ENCODE measurements at places on chromosomes 3 and 15. TPM values are rescaled to one million over a fixed set of nuclear protein-coding genes. Genes with fewer than 3 reads are reported as not detected.
A peak's percentile ranks its signal among the peaks of the same experiment; 100 is the strongest.

Gene LRRC3B
- 0.69 TPM for total RNA-seq

Gene TMEM115
- total RNA-seq, result 18.9 TPM

Gene PP2D1
- total RNA-seq, result not detected

Gene MYLK
- total RNA-seq, result 57.6 TPM

Gene HYAL1
- 1.1 TPM for total RNA-seq

Gene ZBTB11
- total RNA-seq, result 32.7 TPM

Gene CYP1A2
- 0.10 TPM for total RNA-seq

Gene PRR20G
- total RNA-seq, result not detected

Gene TATDN2
- total RNA-seq, result 18.8 TPM

Gene UBAP1L
- total RNA-seq, result 2.2 TPM

DNA sequence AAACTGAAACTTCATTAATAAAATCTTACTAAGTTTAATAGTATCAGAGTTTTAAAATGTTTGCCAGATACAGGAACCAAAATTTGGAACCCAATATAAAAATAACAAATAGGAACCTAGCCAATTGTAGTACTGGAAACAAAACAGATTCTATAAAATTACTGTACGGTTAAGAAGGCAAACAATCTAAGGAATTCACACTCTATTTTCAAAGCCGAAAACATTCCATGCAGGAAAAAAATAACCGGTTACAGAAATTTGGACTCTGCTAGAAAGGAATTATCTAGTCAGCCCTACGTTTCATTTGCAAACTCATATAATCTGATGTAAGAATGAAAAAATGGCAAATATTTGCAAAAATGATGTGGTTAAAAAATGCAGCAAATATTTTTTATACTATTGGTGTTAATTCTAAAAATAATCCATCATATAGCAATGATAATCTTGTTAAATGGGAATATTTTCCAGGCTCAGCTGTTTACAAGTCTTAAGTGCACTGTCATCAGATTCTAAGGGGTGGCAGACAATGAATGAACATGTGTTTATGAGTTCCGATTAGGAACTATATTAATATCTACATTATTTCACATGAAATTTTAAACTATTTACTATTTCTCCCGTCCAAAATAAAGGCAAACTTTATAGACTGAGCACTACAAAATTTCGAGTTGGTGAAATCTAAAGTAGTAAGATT lies 58.1 kb downstream of the DCBLD2 start:
- no peak for DNase-seq

DNA sequence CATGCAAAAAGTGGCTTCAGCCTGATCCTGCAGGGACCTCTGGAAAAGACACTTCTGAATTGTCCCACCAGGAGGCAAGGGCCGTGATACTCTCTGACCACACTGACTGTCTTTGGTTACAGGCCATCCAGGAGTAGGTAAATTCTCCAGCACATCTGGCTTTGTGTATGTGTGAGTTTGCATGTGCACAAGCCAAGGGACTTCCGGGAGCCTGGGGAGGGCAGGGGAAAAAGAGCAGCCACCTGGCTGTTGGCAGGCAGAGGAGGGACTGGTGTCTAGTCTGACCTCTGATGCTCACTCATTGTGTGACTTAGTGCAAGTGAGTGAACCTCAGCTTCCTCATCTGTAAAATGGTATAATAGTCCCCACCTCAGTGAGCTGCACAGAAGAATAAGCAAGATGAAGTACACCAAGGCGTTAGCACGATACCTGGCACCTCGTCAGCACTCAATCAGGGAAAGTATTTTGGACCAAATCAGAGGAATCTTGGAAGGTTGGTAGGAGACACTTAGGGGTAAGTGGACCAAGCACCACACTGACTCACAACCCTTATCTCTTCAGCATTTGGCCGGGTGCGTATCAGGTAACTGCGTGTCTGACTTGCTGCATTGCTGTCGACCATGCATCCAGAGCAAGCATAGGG lies 19.1 kb downstream of the KLHL6 start:
- DNase-seq, result no peak

- DNase-seq, result no peak
These were observed 58.4 kb downstream of the PLXNA1 start for GRCh38 chr3:127041264-127041820.

- DNase-seq, result no peak
These were observed 13.3 kb upstream of the LRRK1 start for GRCh38 chr15:100905850-100906249.

- DNase-seq, result no peak
These were observed 13.4 kb upstream of the TMEM40 start for GRCh38 chr3:12772462-12772861.

DNA sequence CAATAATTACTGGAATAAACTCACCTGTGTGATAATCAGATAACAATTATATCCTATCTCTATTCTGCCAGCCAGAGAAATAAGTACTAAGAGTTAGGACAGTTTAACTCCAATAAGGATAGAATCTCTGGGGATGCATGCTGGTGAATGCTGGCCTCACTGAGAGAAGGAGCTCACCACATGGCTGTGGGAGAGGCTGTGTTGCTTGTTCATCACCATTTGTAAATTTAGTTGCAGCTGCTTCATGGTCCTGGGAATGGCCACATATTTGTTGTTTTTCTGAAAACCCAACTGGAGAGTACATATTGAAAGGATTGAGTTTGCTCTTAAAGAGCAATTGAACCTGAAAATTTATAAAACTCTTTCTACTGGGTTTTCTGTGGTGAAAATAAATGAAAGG lies 207.3 kb downstream of the NECTIN3 start:
- no peak for DNase-seq

DNA sequence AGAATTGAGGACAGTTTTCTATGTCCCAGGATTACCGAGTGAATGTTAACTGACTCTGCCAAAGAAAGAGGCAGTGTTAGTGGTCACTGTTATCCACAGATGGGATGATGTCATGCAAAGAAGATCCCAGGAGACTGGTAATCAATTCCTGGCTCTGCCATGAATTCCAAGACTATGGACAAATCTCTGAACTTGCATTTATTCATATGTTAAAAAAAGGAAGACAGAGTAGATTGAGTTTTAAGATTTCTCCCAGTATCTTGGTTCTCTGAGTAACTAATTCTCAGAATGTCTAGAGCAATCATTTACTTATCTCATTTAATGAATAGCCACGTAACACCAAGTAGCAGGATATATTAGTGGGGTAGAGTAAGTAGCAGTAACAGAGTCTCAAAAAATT lies 11.5 kb upstream of the MAP3K13 start:
- no peak for DNase-seq

- DNase-seq, result peak; percentile 47
These were observed 227.6 kb upstream of the BHLHE40 start for GRCh38 chr3:4751502-4752101.

DNA sequence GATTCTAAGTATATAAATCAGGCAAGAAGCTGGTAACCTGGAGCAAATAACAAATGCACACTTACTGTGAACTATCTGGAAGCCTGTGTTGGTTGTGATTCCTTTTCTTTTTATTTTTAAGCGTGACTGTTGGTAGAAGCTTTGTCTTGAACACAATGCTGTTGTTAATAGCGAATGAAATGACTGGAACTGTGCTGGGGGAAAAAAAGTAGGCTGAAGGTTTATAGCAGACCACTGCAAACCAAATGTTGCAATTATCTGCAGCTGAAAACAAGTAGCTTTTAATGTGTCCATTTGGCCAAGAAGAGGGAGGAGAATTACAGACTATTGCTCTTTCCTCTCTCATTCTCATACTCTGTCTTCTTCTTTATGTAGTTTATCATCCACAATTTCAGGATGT lies 184.5 kb upstream of the DNAJC19 start:
- DNase-seq, result no peak

DNA sequence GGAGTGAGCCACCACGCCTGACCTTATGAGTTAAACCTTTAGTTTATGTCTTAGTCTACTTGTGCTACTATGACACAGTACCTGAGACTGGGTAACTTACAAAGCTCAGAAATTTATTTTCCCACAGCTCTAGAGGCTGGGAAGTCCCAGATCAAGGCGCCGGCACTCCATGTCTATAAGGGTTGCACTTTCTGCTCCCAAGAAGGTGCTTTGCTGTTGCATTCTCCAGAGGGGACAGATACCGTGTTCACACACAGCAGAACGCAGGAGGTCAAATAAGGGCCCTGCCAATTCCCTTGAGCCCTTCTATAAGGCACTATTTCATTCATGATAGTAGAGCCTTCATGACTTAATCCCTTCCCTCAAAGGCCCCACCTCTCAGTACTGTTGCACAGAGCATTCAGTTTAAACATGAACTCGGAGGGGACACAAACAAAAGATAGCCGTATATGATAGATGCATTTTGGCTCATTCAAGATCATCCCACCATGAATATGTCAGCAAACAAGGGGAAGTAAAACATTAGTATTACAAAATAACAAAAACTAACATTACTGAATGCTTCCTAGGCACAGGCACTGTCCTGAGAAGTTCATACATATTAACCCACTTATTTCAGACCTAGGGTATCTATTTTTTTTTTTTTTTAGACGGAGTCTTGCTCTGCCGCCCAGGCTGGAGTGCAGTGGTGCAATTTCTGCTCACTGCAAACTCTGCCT lies 26.5 kb downstream of the PLA1A start:
- DNase-seq, result no peak

- DNase-seq, result no peak
These were observed 2.0 kb upstream of the NFKBIZ start for GRCh38 chr3:101847328-101847727.

GRCh38 chr3:130950124-130950523 lies 56.2 kb downstream of the ATP2C1 start:
- no peak for DNase-seq

DNA sequence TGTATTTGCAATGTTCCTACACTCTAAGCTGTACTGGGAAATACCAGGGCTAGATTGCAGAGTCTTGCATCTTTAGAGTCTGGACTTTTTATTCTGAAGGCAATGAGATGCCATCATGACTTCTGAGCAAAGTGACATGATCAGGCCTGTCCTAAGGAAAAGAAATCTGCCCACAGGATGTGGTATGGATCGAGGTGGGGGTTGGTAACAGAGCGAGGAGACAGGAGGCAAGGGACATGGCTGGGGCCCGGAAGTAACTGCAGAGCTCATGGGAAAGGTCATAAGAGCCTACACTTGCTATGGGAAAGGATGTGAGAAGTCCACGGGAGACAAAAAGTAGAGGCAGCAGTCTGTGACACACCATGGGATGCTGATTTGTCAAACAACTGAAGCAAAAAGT lies 121.5 kb downstream of the OXNAD1 start:
- DNase-seq, result no peak

DNA sequence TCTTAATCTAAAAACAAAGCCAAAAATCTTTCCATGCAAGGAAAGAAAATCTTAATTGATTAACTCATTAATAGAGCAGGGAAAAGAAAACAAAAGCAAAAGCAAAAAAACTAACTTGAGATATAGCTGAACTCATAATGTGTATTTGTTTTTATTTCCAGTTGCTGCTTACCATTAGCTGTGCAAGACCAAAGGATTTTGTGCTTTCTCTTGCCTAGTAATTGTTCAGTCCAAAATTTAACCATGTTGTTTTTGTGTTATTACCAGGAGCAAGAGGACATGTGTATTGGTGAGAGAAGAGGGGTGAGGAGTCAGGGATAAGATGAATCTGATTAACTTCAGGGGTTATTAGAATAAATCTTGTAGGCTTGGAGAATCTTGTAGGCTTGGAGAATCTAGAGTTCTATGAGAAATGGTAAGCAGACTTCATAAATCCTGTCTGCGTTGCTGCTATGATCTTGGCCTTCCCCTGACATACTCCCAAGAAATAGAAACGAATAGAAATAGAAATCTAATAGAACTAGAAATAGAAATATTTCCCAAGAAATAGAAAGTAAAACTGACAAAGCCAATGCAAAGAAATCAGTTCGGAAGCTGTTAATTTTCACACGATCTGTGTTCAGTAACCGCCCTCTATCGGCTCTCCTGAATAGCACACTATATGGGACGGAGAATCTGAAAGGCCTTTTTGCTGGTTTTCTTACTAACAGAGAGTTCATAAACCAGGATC lies 72.6 kb upstream of the TNFSF10 start:
- DNase-seq, result peak; percentile 22

- peak; percentile 87 for DNase-seq
These were observed 85.3 kb upstream of the LIMD1 start for GRCh38 chr3:45509038-45509767.

DNA sequence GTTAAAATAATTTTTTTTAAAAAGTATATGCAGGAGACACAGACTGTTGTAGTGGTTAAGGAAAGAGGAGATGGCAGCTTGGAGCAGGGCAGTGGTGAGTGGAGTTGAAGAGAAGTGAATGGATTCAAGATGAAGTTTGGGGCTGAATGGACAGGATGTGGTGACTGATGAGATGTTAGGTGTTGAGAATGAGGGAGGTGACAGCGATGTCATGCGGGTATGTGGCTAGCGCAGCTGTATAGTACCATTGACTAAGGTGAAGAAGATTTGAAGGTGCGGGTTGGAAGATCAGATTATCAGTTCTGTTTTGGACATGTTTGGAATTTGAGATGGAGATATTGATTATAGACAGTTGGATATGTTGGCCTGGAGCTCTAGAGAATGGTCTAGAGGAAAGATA lies 20.1 kb downstream of the FBXO22 start:
- no peak for DNase-seq

DNA sequence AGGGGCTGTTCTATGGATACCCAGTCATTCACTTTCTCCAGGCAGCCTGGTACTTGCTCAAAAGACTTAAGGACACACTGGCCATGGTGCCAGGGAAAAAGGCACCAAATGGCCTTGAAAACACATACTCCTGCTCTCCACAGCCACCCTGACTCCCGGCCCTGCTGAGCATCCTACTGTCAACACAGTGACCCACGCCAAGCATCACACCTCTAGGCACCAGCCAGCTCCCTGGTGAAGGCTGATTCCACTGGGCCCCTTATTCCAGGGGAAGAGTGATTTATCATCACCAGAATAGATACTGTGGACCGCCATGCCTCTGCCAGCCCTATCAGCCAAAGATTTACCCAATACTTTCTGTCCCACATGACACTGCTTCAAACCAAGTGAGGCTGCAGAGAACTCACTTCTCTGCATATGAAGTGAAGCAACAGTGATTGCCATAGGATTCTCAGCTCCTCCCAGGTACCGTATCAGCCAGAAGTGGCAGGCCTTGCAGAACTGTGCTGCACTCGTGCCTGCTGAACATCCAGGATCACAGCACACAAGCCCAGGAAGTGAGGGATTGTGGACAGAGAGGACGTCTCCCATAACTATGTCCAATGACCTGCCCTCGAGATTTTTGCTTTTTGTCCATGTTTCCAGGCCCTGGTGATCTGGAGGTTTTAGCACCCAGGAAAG lies 63.7 kb downstream of the WHAMM start:
- DNase-seq, result no peak

DNA sequence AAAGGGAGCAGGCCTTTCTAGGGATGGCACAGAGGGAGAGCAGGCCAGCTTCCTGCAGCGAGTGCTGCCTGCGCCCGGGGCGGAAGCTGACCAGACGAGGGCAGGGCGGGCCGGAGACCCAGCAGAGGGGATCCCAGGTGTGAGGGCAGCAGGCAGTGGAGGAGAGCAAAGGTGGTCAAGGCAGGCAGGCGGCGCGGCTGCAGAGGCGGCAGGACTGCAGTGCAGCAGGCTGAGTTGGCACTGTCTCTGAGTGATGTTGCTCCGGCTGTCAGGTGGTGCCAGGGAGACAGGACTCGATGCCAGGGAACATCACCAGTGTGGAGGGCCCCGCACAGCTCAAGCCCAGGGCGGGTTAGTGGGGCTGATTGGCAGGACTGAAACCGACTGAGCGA lies 22.3 kb upstream of the PLXNA1 start:
- no peak for DNase-seq

- DNase-seq, result no peak
These were observed 18.6 kb downstream of the SPCS1 start for GRCh38 chr3:52724511-52724910.

Measured in skin of body (tissue), 3 donors.